ENCODE measurements at places on chromosomes 4 and X.

DNA sequence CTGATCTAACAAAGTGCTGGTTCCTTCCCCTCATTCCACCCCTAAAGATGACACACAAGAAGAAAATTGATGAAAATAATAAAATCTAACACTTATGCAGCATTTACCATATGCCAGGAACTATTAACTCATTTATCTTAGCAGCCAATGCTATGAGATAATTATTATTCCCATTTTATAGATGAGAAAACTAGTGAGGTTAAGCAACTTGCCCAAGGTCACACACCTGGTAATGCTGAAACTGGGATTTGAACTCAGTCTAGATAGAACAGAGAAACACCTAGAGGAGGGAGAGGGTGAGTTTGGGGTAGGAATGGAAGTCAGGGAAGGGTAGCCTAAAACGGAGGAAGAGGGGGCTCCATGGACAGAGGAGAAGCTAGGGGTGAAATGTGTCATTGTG is 18.6 kb downstream of the RBMX start:
- no peak for DNase-seq

GRCh38 chrX:129404670-129405008 is 118.7 kb downstream of the SMARCA1 start:
- DNase-seq, result no peak

DNA sequence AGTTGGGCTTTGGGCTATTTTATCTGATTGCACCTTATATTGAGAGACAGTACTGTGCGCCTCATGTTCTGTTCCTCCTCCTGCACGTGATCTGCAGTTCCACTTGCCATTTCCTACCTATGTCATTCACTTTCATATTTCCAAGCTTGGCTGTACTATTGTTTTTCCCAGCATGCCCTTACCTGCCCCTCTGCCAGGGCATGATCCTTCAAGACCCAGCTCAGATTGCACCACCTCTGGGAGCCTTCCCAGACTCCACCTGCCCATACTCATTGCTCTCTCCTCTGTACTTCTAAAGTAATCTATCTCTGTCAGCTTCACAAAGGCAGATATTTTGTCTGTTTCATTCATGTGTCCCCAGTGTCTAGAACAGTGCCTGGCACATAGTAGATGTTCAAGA is 11.6 kb downstream of the SLC25A5 start:
- DNase-seq, result no peak

GRCh38 chr4:107643021-107643420 is 77.0 kb downstream of the PAPSS1 start:
- DNase-seq, result no peak

DNA sequence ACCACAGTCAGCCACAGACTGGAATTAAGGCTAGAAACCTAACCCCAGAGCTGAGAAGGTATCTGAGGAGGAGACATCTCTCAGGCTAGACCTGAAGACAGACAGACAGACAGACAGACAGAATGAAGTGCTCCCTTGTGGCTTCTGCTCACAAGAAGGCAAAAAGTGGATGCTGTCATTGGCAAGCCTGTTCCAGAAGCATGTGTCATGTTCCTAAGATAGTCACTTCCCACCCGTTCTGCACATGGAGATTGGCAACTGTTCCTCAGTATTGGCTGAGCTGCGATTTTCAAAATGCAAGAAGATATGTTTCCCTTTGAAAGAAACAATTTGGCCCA is 166.4 kb downstream of the NSUN7 start:
- no peak for DNase-seq

DNA sequence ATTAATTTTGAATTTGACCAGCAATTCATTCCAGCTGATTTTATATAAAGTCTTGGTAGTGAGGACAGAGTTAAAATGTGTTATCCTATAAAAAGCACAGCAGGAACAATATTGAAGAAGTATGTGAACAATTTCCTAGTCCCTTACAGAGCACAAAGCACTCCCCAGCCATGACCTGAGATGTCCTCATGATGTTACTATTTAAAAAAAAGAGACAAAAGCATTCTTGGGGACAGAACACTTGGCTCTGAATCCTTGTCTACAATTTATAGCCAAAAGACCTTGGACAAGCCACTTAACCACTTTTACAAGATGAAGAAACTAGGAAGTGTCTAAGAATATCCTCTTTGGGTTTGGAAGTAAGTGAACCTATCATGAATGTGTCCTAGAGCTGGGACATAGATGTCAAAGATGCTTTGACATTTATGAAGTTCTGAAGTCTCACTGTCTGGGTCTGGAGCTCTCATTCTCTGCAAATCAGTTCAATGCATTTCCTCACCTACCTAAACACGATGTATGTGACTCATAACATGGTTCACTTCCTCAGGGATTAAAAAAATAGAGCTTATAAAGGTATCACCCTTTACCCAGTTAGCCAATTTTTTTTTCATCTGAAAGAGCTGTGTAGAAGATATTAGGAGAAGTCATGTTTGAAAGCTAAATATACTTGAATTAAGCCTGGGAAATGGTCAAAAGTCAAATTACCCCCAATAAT is 61.4 kb downstream of the IGFBP7 start:
- no peak for DNase-seq

DNA sequence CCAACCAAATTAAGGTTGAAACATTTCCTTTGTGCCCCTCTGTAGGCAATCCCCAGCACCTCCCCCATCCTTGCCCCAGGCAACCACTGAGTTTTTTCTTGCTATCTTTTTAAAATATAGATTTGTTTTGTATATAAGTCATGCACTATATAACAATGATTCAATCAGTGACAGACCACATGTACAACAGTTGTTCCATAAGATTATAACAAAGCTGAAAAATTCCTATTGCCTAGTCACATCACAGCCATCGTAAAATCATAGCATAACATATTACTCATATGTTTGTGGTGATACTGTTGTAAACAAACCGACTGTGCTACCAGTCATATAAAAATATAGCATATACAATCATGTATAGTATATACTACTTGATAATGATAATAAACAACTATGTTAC is 211.9 kb upstream of the NRK start:
- no peak for DNase-seq

GRCh38 chr4:105149771-105150170 is 3.1 kb downstream of the TET2 start:
- no peak for DNase-seq
